ENCODE measurements at places on chromosomes 5 and 9. TPM values are rescaled to one million over a fixed set of nuclear protein-coding genes. Genes with fewer than 3 reads are reported as not detected.

Gene KIF24
- 6.8 TPM for total RNA-seq

Gene MYORG
- 61.1 TPM for total RNA-seq

Gene PCA3
- not detected for total RNA-seq

Gene OR1J2
- not detected for total RNA-seq

Gene ZNF366
- total RNA-seq: 0.40 TPM

Gene LCN15
- total RNA-seq: not detected

Gene GLDC
- not detected for total RNA-seq

Gene SPARC
- total RNA-seq: 267 TPM

Gene NRG2
- 0.68 TPM for total RNA-seq

- DNase-seq: no peak
Measured at GRCh38 chr9:93464395-93464794, 11.0 kb upstream of the FAM120AOS start.

- no peak for DNase-seq
Measured at GRCh38 chr5:119166026-119166425, 95.1 kb downstream of the DMXL1 start.

DNA sequence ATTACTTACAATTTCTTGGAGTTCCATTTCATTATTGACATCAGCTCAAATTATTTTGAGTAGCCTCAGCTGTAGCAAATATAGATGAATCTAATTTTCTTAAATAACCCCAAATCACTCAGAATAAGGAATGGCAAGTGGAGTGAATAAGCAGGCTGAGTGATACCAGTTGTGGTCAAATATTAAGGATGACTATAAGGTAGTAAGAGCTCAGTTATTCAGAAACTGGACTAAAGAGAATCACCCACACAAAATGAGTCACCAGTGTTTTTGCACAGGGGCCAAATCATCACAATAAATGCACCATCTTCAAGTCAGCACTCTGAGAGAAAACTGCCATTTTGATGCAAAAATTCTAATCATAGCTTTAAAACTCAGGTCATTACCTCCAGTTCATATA is 128.9 kb upstream of the TARS1 start:
- DNase-seq: no peak

- DNase-seq: no peak
Measured at GRCh38 chr5:34803974-34804732, 34.8 kb upstream of the TTC23L start.

DNA sequence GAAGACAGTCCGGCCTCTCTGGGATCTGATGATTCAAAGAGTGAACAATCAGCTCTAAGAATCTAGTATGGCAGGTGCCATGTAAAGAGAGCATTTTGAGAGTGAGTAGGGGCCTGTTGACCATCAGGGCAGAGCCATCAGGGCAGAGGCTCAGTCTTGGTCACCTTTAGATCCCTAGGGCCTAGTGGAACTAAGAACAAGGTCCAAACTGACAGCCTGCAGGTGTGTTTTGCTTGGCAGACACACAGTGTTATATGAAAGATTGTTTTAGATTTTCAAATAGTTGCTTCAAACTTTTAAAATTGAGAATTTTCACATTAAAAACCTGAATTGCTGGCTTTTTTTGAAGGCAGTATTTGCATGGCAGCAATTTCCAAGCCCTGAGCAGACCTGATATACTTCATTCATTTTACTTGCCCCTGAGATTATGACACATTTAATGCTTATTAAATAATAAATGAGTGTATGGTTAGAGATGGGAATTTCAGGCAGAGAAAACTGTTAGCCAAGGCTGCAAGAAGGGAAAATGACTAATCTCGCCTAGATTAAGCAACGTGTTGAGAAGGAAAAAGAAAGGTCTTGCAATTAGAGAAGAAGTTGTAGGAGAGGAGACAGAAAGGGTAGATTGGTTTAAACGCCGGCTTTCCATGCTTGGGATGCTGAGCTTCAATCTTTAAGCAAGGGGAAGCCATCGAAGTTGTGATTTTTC is 279.6 kb downstream of the ARRDC3 start:
- no peak for DNase-seq

GRCh38 chr5:72364951-72365350 is 44.8 kb downstream of the PTCD2 start:
- DNase-seq: no peak

DNA sequence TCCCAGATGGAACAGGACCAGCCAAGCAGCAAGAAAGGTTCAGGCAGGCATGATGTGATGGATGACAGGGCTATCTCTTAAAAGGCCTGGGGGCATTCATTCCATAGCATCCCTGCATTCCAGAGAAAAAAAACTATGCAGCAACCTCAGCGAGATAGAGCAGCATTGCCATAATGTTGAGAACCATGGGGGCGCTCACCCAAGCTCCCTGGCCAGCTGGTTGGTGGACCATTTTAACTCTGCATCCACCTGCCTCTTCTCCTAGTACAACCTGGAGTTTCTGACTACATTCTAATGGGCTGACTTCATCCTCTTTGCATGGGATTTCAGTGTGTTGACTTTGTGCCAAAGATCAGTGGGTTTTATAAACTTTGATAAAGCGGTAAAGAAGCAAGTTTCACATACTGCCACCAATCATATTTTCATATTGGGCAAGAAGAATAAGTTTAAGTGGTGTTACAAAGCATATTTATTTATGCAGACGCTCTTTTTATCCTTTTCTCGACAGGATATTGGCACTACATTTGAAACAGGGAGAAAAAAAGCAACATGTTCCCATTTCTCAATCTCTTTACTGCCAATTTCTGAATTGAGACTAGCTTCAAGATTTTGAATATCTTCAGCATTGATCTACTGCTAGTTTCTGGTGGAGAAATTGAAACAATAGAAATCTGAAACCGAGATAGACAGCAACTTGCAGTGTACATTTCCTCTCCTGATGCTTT is 378.3 kb upstream of the WWC1 start:
- DNase-seq: no peak

DNA sequence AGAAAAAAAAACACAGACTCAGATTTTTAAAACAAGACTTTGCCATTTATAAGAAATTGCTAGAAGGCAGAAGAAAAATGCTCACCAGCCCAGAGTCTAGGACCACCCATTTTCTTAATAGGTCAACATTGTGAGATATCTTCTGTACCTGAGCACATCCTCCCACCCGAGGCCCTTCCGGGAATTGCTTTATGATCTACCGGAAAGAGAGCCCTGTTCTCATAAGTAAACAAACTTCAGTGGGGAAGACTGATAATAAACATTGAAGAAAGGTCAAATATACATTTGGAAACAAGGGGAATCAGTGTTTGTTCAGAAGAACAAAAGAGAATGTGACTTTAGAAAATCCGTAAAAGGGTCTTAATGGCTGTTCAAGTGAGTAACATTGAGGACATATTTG is 44.4 kb downstream of the PRKACG start:
- DNase-seq: peak; percentile 36

- no peak for DNase-seq
Measured at GRCh38 chr5:1568201-1568979, 44.6 kb upstream of the LPCAT1 start.

DNA sequence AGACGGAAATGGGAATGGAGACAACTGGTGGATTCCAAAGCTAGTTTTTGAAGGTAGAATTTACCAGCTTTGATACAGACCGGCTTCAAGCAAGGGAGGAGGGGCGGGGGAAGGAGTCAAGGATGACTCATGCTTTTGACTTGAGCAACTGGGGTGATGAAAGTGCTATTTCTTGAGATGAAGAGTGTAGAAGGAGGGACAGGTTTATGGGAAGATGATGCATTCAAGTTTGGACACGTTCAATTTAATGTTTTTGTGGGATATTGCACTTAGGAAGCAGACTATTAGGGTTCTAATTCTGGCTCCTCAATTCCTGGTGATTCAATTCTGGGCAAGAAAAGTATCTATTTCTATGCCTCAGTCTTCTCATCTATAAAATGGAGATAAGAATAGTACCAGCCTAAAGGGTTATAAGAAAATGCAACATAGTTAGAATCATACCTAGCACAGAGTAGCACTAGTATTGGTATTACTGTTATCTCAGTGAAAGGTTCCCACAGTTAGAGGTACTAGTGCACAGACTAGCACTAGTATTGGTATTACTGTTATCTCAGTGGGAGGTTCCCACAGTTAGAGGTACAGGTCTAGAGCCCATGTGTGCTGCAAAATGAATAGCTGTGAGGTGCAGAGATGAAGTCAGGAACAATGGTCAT is 4.6 kb downstream of the NIPAL4 start:
- DNase-seq: peak; percentile 42
